ENCODE measurements at places on chromosomes 11 and 22. TPM values are rescaled to one million over a fixed set of nuclear protein-coding genes. Genes with fewer than 3 reads are reported as not detected.

The APOBEC3H gene
- not detected for total RNA-seq

The TMEM45B gene
- not detected for total RNA-seq

The GGTLC3 gene
- total RNA-seq, result not detected

The SLC1A2 gene
- 0.81 TPM for total RNA-seq

The MUC15 gene
- not detected for total RNA-seq

The USP2 gene
- total RNA-seq, result not detected

The MRGPRF gene
- 4.9 TPM for total RNA-seq

The RIMBP3C gene
- 0.18 TPM for total RNA-seq

The MPPED2 gene
- total RNA-seq, result not detected

Data from cardiac atrium fibroblast (primary cell).